ENCODE measurements at places on chromosomes 1 and 21. TPM values are rescaled to one million over a fixed set of nuclear protein-coding genes. Genes with fewer than 3 reads are reported as not detected.

The ITGB2 gene
- total RNA-seq: 0.19 TPM

The PTCH2 gene
- total RNA-seq: not detected

The WNT3A gene
- not detected for total RNA-seq

The KIF14 gene
- total RNA-seq: 36.1 TPM

The SEC16B gene
- total RNA-seq: 0.19 TPM

The CR1 gene
- total RNA-seq: not detected

The CLCA1 gene
- not detected for total RNA-seq

The PCNX2 gene
- total RNA-seq: 7.2 TPM

The GCSAML gene
- total RNA-seq: 0.10 TPM

The SERPINC1 gene
- not detected for total RNA-seq

The PRAMEF2 gene
- not detected for total RNA-seq

The OLIG1 gene
- not detected for total RNA-seq

The APOBEC4 gene
- not detected for total RNA-seq

The AMPD1 gene
- not detected for total RNA-seq

The KCNJ9 gene
- not detected for total RNA-seq

The TNFRSF25 gene
- total RNA-seq: 5.1 TPM

The ADGRL4 gene
- total RNA-seq: not detected

The KCNT2 gene
- total RNA-seq: 1.2 TPM

Data from A172 (cell line).